Karpas-422 (cell line): ENCODE measurements at places on chromosomes 6 and 20. TPM values are rescaled to one million over a fixed set of nuclear protein-coding genes. Genes with fewer than 3 reads are reported as not detected.

CLPSL1 gene
- total RNA-seq: not detected in 2 replicates

TMEM74B gene
- total RNA-seq: not detected in 2 replicates

DNA sequence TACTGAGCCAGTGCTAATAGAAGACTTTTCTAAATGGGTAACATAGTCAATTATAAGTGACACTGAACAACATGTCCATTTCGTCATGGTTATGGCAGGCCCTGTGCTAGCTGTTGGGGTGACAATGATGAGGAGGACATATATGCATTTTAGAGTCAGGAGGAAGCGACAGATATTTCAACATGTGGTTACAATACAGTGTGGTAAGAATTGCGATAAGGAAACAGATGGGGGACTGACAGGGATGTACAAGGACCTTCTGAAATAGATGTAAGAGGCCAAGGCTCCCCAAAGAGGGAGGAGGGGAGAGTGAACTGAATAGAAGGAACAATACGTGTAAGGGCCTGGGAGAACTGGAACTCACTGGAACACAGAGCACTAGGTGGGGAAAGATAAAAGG, 11.7 kb downstream of the MMP24 start:
- DNase-seq: no peak

DNA sequence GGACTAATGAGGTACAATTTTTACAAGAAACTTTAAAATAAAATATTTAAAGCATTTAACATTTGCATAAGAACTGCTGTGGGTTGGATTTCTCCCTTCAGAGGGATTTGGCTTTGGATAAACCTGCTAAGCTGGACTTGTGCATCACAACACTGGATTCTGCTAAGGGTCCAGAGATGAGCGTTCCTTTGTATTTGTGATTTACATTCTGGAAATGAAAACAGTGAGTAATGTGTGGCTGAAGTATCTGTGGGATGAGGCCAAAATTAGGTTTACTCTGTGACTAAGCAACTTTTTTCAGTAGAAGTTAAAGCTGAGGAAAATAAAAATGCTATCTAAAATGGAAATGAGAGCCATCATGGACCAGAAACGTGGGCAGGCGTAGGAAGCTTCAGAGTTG, 494.3 kb downstream of the EPM2A start:
- no peak for DNase-seq

GRCh38 chr6:26501482-26501986, 1.4 kb downstream of the BTN1A1 start:
- no peak for DNase-seq

DNA sequence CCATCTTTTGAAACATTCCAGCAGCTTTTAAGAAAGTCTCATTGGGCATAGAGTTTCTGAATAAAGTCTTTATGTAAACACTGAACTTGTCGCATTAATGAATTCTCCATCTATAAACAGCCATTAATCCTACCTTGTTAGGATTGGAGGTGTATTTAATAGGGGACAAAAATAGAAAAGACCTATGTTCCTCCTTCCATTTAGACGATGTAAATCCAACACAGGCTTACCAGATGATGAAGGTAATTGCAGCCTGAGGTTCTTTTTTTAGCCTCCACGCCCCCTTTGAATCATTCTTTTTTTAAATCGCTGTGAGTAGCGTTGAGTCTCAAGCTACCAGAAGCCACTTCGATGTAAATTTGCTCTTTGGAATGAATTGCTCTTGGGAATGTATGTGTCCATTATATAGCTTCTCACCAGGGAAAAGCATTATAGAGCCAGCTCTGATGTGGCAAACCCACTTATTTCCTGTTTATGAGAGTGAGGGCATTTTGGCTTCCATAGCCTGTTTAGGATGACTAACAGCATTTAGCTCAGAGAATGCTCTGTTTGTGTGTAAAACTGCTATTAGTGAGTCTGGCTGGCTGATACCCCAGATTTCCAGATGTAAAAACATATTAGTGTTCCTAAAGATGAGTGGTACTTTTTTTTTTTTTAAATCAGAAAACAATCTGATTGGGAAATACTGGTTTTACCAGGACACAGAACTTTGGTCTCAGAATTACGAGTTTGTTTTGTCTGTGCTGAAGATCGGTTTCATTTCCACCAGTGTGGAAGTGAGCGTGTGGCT, 74.9 kb upstream of the CLDN20 start:
- no peak for DNase-seq

- DNase-seq: no peak
Observed at GRCh38 chr20:58778760-58779159, 71.9 kb downstream of the GNAS-AS1 start.

DNA sequence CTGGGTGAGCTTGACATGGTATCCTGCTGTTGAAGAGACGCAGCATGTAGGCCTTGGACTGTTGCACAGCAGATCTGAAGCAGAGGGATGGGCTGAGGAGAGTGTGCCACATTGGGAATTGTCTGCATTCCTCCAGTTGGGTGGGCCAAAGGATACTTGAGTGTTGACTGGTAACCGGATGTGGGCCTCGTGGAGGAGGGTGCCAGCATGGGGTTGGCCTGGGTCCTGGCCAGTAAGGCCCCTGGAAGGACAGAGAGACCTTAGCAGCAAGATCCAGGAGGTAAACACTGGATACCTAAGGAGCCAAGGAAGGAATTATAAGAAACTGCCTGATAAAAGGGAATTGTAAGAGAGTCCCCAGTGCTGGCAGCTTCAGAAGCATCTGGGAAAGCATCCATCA, 76.9 kb downstream of the FIG4 start:
- no peak for DNase-seq

DNA sequence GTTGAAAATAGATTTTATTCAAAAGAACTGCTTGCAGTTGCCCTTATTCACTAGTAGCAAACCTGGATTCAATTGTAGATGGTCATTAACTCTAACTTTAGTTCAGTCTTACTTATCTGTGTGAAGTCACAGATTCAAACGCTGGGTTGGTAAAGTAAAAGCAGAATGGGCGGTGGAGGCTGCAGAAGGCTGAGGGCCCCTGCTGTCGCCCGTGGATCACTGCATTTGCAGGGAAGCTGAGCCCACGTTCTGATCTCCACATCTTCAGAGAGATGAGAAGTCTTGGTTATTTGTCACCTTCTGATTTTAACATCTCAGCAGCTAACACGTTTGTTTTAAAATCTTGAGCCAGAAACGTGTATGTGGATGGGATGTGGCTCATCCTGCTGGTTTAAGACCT, 75.1 kb downstream of the SNX9 start:
- DNase-seq: peak; percentile 43

GRCh38 chr20:9617940-9618339, 103.5 kb downstream of the LAMP5 start:
- peak; percentile 48 for DNase-seq

DNA sequence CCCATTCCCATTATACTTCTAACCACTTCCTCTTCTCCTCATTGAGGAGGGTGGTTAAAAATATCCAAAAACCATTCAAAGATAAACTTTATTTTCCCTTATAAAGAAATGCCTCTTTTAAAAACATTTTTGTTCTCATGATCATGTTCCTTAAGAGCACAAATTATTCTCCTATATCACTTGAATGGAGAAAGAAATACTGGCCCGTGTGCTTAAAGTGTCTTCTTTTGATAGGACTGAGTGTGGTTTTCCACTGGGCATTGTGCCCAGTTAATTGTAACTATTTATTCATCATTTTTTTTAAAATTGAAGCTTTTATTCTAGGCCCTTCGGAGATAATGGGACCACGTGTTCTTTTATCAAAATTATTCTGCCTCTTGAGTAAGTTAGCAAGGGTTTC, 871.5 kb downstream of the QKI start:
- no peak for DNase-seq

GRCh38 chr20:50325215-50325614, 134.6 kb downstream of the CEBPB start:
- DNase-seq: no peak

GRCh38 chr20:51428401-51429143, 113.9 kb downstream of the NFATC2 start:
- DNase-seq: no peak

DNA sequence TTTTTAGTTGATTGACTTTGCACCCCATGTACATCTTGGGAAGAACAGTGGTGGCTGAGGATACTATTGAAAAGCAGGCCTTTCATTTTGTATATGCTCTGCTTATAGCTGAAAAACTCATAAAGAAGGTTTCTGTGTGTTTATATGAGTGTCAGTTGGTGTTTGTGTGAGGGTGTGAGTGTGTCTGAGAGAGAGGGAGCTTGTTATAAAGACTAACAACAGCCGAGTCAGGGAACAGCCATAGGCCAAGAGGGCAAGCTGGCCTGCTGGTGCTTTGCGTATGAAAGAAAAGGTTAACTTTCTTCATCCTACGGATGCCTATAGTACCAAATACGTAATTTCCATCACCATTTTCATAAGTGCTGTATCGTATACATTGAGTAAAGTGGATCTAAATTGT, 88.3 kb downstream of the MTHFD1L start:
- no peak for DNase-seq

DNA sequence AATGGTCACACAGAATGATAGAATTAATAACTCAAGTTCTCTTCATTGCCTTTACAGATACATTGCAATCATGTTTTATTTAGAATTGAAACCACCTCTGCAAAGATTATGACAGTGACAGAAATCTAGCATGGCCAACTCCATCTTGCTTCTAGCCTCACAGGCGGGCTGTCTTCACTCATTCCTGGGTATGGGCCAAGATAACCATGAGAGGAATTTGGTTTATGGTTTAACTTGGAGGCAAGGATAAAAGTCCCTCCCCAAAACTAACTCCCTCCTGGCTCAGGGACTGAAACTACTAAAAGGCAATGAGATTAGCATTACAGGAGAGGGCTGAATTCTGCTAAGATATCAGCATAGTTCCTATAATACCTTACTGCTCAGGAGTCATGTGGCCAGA, 95.2 kb upstream of the CST7 start:
- DNase-seq: no peak

DNA sequence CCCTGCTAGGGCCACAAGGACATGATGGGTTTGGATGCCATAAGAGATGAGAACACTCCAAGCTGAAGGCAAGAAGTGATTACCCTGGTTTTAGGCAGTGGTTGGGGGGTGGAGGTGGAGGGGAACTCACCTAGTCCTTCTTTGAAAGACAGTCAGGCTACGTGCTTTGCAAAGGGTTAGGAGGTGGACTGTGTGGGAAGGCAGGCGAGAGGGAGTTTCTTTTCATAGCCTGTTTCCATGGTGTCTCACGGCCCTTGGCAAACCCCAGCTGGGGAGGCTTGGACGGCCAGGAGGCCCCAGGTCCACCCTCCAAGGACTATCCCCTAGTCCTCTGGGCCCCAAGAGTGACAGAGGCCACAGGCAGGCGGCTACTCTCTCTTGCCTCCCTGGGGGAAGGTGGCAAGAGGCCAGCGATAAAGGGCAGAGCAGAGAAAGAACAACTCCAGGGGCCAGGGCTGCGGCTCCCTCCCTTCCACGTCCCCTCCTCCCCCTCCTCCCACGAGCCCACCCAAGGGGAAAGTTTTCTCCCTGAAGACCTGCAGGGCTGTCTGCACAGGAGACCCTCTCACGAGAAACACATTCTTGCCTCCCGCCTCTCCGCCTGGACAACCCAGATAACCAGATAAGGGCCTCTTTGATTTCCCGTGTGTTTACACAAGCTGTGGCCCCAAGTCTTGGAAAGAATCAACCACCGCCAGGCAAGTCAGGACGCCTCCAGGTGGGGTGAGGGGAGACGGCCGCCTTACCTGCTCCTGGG, 74.4 kb downstream of the NOL4L start:
- DNase-seq: no peak

DNA sequence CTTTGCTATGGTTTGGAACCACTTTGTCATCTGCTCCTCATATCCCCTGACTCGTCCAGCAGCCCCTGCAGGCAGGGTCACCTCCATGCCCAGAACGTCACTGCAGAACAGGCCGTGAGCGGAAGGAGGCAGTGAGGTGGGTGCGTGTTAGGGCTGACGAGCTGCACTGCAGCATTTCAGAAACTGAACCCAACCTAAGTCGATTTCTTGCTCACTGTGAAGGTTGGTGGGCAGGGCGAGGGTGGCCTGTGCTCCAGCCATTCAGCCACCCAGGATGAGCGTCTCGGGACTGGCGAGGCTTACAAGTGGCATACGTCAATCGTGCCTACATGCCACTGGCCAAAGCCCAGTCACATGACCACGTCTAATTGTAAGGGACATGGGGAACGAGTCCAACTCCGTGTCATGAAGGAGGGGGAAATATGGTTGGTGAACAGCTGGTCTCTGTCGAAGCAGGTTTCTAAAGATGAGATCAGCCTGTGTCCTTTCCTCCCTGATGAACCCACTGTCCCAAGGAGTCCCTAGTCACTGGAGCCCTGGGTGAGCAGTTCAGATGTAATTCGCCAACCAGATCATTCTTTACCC, 289.1 kb downstream of the TAF4 start:
- DNase-seq: no peak
